ENCODE measurements at places on chromosomes 4 and X.

- DNase-seq = no peak
Measured at GRCh38 chr4:112532267-112532666, 16.3 kb upstream of the NEUROG2 start.

DNA sequence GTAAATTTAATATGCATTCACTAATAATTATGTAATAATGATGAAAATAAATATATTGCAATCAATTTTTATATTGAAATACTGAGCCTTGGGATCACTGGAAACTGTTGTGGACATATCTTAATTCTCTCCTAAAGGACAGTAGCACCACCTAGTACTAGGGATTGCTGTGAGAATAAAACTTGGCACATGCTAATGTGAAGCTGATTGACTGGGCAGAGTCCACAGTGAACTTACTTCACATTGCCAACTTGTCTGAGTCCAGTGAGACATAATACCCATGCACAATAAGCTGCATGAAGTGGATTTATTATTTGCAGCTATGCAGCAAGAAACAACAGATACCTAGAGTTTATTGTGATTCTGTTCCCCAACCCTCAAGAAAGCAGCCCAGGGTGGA, 131.1 kb downstream of the GABRG1 start:
- no peak for DNase-seq

DNA sequence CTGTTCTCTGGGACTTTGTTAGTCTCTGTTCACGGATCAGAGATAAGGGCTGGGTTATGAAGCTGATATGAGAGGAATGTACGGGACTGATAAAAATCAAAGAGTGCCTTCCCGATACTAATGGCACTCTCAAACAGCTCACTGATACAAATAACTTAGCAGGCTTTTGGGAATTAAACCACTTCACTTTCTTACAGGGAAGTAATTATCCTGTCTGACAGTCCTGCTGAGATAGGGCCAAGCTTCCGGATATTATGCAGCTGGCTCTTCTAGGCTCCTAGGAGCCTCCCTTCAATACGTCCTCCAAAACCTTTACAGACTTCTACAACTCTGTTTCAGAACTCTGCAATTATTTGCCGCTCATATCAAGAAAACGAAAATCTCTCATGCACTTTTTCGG, 418.0 kb downstream of the NLGN4X start:
- DNase-seq = no peak

DNA sequence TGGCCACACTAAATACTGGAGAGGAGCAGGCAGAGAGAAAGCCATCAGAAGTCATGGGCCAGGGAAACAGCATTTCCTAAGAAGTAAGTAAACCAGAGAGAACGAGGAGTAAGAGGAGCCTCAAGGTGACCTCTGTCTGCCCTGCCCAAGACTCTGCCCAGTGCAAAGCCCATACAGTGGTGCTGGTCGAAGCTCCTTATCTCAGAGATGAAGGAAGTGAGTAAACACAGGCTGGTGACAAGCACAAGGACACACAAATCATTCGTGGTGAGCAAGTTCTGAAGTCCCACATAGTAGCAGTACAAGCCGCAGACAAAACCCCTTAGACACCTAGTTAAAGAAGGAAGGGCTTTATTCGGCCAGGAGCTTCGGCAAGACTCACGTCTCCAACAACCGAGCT, 62.7 kb downstream of the DCTD start:
- DNase-seq = no peak

- no peak for DNase-seq
Measured at GRCh38 chrX:96436105-96436504, 248.5 kb upstream of the DIAPH2 start.

- no peak for DNase-seq
Measured at GRCh38 chr4:152065545-152065944, 304.7 kb upstream of the GATB start.

DNA sequence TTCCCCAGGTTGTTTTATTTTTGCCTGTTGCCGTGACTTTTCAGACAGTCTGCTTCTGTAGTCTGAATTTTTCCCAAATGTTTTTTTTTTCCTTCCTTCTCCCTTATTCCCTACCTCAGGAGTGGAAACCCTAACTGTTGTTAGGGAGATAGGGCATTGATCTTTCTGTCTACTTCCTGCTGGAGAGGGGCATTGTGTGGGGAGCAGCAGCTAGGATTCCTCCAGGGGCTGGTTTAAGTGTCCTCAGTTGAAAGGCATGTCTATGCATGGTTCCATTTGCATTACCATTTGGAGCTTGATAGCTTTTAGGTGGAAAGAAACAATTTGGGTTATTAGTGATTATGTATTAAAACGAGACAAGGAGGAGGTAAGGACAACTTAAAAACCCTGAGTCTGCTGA, 383.9 kb downstream of the DCAF12L2 start:
- no peak for DNase-seq

DNA sequence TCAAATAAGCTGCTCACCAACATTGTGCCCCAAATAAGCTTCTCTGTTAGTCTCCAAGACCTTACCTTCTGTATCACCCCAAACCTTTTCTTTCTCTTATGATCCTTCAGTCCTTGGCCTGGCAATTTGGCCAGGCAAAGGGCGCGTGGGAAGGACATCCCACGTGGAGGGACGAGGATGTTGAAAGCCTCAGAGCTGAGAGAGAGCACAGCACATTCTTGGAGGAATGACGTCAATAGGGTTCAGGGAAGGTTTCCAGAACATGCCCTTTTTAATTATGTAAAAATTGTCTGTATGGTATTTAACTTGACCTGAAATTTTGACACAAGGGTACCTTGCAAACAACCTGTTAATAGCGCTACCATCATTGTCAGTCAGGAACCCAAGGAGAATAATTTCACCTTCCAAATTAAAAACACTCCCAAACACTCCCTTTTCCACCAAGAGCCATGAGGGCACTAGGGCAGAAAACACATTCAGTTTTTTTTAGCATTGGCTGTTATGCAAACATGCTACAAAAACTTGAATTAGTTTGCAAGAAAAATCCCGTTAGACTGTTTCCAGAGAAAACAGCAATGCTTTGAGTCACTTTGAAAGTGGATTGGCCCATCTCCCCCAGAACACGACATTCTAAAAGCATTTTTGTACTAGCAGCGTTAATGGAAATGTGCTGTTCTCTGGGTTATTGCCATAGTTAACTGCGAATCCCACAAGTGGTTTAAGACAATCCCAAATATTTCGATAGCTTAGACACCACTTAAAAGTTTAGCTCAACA, 183.2 kb upstream of the PUDP start:
- DNase-seq = no peak

- no peak for DNase-seq
Measured at GRCh38 chr4:156408749-156409148, 455.1 kb upstream of the CTSO start.

DNA sequence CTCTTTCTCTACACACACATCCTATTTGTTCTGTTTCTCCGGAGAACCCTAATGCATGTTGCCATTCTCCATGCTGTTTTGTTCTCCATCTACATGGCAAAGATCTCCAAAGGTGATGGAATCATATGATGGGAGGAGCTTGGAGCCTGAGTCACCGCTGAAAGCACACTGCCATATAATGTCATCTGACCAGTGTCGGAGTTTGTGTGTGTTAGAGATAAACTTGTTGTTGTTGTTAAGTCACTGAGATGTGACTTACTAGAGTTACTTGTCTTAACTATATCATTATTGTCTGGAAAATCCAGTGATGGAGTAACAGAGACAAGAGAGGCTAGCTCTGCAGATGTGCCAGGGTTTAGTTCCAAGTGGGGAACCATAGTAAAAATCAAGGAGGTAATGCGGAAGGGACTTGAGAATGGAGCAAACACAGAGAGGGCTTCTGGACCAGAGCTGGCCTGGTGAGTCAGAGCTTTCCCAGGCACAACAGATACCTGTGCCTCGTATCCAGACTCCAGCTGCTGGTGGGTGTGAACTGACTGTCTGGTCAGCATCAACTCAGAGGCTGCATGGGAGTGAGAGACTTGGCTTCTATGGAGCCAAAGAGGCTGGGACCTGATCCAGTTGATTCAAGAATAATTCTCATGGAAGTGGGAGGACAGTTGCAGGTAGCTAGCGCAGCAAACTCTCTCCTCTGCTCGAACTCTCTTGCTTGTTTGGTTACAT, 30.6 kb upstream of the CCKAR start:
- DNase-seq = peak; percentile 29

DNA sequence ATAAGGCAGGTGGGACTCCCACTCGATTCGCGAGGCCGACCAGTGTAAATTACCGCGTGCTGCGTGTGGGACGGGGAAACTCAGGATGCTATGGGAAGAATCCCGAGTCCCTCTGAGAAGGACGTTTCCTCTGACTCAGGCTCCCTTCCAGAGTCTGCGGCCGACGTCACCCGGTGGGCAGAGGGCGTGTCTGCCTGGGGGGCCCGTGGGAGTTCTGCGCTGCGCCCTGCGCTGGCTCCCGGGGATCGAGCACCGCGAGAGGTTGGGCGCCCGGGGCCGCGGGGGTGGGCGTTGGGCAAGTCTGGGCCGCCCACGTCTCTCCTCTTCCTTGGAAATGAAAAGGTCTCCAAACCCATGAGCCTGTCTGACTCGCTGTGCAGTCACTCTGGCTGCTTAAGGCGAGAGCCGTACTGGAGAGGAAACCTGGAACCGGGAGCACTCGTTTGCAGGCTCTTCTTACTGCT, 568 bp downstream of the NIPAL1 start:
- DNase-seq = peak; percentile 71

GRCh38 chr4:172830295-172830764, 338.3 kb upstream of the GALNT7 start:
- no peak for DNase-seq

DNA sequence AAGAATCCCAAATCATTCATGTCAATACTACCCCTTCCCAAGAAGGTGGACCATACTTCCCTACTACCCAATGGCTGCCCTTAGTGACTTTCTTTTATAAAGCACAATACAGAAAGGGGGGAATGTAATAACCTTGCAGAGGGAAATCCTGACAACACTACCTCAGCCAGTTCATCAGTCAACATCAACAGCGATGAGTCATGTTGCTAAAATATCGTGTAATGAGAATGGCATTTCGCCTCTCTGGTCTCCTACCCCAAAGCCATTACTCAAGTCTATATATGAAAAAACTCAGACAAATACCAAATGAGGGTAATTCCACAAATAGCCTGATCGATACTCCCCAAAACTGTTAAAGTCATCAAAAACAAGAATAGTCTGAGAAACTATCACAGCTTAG, 3.3 kb upstream of the MAGEA8 start:
- no peak for DNase-seq

DNA sequence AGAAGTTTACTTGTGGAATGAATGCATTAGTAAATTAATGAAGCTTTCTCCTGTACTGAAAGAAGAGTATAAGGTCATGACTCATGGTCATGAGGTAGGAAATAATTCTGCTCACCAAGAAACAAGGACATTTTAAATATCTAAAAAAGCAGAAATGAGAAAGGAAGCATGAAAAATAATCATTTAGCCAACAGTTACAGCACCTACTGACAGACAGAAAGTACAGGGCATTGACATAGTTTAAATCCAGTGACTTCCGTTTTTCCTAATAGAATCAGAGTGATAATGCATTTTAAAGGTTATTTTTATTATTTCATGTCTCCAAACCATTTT, 30.5 kb upstream of the ACSL1 start:
- DNase-seq = no peak

DNA sequence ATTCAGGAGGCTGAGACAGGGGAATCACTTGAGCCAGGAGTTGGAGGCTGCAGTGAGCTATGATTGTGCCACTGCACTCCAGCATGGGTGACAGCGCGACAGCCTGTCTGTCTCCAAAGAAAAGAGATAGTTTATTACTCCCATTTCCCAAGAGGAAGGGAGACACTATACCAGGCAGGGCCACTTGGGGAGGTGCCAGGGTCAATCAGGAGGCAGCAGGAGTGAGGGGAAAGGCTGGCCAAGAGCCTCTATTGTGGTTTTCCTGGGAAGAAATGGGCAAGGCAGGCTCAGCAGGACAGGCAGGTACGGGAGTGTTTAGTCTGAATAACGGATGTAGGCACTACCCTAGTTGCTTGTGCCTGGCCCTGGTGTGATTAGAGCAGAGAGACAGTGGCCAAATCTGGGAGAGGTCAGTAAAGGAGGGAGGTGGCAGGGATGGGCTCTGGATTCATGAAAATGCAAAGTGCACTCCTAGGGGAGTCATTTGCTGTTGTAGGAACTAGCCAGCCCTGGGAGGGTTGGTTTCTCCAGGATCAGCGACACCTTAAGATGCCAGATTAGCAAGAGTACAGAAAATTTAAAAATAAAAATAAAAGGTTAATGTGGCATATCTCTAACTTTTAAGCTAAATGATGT, 20.2 kb upstream of the CDKN2AIP start:
- no peak for DNase-seq

DNA sequence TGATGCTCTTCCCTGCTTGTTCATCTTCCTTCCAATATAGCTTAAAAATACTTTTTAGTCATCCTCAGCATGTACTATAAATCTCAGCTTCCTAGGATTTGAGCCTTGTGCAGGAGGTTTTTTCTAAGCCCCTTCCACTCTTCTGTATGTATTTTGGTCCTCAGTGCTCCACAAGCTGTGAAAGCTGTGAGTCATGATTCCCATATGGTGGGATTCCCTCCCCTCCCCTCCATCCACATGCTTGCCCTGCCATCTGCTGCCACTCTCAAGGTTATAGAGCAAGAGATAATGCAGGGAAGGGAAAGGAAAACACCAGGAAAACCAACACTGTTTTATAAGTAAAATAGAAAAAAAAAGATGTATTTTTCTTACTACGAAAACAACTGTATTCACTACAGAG, 58.5 kb upstream of the AP1S2 start:
- DNase-seq = no peak

- DNase-seq = no peak
Measured at GRCh38 chr4:98692411-98692810, 34.0 kb upstream of the TSPAN5 start.

GRCh38 chr4:1834047-1834775, 21.7 kb downstream of the LETM1 start:
- no peak for DNase-seq

DNA sequence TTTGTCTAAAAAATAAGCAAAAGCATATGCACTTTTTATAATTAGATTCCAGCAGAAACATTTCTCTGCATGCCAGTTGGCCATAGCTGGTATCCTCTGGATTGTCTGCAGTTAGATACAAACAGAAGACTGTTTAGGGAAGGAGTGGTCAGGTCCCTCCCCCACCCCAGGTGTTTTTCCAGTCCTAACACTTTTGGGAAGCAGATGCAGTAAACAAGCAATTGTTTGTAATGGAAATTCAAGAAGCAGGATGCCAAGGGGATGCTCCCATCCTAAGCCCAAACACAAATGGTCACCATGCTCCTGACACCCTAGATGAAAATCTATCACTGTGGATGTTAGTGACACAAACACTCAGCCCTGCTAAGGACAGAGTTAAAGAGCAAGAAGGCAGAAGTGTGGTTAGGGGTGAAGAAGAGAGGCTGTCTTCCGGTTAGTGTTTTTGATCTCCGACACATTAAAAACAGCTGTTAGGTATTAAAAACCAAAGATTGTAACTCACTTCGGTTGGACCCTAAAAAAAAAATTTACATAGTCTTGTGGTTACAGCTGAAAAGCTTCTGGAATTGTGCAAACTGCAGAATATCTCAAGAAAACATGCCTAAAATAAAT, 7.9 kb downstream of the LEF1 start:
- DNase-seq = no peak

DNA sequence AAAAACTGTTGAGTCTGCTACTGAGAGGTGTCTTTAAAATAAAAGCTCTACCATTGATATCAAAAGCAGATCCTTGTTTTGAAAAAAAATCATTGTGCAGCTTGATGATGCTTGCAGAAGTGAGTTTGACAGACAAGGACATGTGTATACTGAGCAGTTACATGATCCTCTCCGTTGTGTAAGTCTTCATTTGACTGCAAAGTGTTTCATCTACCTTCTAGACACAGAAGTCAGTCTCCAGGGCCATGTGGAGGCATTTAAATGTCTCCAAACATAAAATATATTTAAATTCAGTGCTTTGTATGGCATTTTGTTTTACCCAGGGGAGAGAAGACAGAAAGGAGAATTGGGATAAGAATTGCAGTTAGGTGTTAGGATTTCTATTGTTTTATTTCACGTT, 107.8 kb upstream of the MYOZ2 start:
- no peak for DNase-seq
